ENCODE measurements at places on chromosomes 4 and X.

DNA sequence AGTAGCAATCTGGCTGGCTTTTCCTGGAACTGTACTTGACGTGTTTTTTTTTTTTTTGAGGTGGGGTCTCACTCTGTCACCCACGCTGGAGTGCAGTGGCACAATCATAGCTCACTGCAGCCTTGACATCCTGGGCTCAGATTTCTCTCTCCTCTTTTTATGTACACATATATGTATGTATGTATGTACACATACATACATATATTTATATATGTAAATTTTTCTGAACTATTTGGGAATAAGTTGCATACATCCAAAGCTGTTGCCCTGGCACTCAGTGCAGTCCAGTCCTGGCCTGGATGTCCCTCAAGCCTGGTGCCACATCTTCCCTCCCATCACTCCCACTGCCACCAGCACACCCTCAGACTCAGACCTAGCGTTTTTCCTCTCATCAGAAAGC, 89.0 kb upstream of the SHISA3 start:
- no peak for DNase-seq

DNA sequence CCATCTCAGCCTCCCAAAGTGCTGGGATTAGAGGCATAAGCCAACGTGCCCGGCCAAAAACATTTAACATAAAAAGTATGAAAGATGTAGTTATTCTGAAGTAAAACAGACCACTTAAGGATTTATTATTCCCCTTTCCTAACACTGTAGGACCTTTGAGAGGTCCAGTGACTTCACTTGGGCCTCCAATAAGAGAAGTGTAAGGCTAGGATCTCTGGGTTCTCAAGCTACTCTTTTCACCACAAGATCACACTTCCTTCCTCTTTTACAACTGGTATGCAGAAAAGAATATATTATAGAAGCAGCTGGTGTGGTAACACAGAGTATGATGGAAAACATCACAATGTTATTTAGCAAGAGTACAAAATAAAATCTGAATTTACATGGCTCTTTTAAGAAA, 30.2 kb upstream of the CCNG2 start:
- no peak for DNase-seq

GRCh38 chr4:53479736-53480525, 102.5 kb downstream of the FIP1L1 start:
- DNase-seq = no peak

- DNase-seq = no peak
Observed at GRCh38 chr4:187224560-187224959, 500.9 kb upstream of the FAT1 start.

DNA sequence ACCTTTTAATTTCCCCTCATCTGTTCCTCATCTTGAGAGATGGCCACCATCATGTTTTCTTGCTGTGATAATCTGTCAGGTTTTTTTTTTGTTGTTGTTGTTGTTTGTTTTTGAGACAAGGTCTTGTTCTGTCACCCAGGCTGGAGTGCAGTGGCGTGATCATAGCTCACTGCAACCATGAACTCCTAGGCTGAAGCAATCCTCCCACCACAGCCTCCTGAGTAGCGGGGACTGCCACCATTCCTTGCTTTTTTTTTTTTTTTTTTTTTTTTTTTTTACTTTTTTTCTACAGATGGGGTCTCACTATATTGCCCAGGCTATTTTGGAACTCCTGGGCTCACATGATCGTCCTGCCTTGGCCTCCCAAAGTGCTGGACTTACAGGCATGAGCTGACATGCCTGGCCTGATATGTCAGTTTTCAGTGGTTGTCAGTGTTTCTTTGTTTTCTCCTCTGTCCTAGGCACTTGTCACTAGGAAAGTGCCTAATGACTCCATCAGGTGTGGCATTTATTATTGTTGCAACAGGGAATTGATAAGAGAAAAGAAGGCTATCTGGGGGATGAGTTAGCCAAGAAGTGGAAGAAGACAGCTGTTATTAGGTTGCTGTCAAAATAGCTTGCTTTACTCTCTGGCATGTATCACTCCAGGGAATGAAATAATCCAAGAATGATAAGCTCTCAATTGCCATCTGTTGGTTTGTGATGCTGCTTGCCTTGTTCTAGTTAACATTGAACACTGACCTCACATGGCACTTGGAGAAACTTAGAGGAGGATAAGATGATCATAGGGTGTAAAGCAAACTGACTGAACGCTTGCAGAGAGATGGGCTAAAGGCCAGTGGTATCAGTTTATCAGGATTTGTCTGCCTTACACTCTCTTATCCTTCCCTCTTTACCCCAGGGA, 41.7 kb downstream of the TMEM164 start:
- DNase-seq = no peak

DNA sequence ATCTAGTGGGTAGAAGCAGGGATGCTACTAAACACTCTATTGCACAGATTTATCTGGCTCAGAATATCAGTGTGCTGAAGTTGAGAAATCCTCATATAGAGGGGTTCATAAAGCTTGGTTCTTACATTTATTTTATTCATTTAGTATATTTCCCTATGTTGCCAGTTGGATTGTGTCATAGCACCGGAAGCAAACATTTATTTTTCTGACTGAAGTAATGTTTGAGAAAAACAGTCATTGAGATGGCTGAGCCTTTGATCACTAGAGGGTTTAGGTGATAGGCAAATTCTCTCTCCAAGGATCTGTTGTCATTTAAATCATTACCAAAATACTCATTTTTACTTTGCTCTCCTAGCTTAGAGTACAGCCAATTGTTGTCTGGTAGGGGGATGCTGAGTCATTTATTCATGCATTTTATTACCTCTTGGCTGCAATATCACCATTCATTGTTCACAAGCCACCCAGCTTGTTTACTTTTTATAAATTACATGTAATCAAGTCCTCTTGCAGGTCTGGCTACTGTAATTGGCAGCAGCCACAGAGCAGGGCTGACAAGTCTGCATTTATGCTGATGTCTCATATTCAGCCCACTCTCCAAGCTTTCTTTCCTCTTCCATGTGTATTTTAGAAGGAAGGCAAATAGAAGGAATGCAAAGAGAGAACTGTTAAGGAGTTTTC, 15.2 kb downstream of the GAB1 start:
- no peak for DNase-seq

DNA sequence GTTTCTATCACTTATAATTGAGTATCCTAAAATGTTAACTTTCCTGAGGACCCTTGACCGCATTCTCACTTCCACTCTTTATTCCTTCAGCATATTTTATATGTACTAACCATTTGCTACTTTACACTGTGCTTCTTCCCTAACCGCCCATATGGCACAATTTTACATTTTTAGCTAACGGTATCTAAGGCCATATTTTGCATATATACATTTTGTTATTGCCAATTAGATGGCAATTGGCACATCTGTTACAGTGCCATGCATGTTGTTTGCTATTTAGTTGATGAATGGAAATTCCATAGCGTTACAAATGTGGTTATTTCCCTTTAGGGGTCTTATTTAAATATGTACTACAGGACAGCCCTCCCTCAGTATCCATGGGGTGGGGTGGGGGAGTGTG, 20.0 kb upstream of the OTUD4 start:
- DNase-seq = no peak

- no peak for DNase-seq
Observed at GRCh38 chr4:113331811-113332210, 282.4 kb downstream of the ANK2 start.

GRCh38 chr4:90124276-90124675, 2.9 kb upstream of the CCSER1 start:
- no peak for DNase-seq

DNA sequence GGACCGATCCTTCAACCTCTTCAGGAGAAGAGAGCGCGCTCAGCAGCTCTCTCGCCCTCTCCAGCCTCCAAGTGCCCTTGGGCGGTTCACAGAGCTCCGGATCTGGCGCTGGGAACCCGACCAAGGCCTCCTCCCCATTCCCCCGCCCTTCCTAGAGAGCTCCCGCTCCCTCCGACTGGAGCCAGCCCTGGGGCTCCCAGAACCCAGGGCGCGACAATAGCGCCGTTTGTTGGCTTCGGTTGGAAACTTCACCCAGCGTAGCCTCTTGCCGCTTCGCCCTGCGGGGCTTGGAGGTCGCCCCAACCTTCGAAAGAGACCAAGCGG, 3.1 kb upstream of the SOX3 start:
- DNase-seq = no peak

GRCh38 chr4:4472344-4472958, 69.4 kb downstream of the STX18 start:
- DNase-seq = no peak

DNA sequence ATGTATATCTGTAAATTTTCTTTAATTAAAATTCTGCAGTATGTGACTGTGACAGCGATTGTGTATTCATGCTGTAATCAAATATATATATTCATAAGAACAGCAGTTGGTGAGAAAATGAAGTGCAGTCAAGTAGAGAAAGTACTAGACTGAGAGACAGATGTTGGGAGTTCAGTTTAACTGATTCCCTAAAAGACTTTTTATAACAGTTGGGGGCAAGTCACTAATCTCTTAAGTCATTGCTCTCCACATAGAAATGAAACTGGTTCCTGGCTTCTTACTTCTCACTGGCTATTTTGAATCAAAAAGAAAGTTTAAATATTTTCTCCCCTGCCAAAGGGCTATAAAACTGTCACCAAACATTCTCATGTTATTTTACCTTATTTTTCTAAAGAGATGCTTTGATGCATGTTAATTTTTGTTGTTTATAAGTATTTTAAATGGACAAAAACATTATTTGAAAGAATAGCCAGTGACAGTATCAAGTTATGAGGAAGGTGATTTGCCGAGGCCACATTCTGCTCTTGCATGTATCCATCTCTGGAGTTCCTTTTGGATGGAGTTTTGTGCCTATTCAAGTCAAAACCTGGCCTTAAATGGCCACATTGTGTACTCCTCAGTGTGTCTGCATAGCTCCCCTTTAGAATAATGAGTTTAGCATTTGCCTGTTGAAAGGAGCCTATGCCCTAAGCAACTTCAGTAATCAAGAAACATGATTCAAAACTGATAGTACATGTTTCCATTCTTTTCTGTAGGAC, 30.8 kb downstream of the EXOC1 start:
- DNase-seq = no peak

DNA sequence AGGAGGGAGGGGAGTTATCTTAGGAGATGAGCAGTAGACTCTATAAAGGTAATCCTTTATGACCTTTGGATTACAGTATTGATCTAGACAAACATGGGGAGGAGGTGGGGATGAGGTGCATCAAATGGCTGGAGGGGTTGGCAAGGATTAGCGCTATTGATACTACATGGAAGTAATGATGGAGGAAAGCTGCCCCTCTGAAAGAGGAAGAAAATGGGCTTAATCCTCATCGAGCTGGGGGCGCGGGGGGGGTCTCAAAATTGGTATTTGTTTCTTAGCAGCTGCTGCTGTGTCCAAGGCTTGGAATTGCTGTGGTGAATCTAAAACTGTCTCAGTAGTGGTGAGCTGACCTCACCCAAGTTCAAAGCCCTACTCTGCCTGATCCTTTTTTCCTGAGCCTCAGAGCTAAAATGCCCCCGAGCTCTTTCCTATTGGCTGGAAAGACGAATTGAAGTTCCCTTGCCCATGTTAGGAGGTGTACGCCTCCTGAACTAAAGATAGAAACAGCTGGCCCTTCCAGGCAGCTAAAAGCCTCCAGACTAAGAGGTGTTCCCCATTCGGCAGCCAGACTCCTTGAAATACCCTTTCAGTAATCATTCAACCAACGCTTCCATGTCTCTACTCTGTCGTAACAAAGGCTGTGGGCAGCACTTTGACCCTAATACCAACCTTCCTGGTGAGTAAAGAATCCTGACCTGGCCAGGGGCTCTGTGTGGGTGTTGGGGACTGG, at the start of gene ITGB1BP2:
Gene ITGB1BP2 (plus strand): TSS at position 556 of the 730 bp plus-strand sequence. CDS start 57 bp downstream, at position 613.
- no peak for DNase-seq

All from NCI-H187 (cell line).